Stimulated activated CD8-positive, alpha-beta memory T cell treated with anti-CD3 and anti-CD28 coated beads, Interleukin-15, amount 100 ng/mL, for 24 hours (primary cell): ENCODE measurements at places on chromosomes 3 and 15.

DNA sequence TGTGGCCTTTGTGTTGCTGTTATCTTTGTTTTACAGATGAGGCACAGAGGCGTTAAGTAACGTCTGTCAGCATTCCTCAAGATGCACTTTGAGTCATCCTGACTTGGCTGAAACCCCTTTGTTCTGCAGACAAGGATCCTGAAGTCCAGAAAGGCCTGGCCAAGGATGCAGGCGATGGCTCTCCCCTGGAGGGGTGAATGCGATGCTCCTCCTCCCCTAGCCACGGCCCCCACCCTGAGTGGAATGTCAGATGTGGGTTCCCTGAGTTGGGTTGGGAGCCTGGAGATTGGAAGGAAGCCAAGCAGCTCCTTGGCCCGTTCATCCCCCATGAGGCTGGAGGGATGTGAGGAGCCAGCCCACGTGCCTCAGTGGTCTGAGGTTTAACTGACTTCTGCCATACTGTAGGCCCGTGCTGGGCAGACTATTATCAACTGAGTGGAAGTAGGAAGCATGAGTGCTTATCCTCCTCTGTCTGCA is 43.3 kb downstream of the POMGNT2 start:
- DNase-seq = no peak

DNA sequence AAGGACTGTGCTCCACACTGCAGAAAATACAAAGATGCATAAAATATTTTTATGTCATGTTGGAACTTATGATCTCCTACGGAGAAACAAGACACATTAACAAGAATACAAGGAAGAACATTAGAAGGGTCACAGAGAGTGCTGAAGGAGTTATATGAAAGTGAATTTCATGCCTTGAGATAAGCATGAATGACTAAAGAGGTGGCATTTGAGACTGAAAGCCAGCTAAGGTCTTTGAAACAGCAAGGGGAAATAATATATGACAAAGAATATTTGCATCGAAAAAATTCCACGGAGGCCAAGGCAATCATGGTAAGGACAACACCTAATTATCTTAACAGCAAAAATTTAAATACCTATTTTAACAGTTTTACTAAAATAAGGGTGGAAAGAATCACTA is 12.5 kb downstream of the GSK3B start:
- DNase-seq = no peak

DNA sequence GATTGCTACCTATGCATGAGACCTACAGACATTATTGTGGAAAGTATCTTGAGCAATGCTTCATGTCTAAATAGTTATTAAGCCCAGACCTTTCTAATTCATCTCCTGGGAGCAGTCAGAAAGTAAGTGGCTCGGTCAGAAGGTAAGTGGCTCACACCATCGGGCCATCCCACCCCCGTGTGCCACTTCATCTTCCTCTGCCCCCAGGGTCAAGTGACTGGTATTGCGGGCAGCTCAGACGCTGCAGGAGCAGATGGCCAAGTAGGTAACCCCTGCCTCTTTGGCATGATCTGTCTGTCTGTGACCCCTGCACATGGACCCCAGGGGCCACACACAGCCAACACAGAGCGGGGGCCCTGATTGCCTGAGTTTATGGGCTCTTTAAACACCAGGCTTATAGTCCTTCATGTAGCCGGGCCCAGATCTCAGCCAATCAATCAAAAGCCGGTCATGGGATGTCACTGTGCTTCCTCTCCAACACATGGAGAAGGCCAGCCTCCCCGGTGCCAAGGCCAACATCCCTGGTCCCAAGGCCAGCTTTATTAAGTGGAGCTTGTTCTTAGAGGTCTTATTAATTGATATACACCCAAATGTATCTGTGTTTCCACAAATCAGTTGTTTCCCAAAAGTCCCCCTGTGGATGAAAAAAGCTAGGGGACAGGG is 42.9 kb downstream of the LARP6 start:
- DNase-seq = no peak

DNA sequence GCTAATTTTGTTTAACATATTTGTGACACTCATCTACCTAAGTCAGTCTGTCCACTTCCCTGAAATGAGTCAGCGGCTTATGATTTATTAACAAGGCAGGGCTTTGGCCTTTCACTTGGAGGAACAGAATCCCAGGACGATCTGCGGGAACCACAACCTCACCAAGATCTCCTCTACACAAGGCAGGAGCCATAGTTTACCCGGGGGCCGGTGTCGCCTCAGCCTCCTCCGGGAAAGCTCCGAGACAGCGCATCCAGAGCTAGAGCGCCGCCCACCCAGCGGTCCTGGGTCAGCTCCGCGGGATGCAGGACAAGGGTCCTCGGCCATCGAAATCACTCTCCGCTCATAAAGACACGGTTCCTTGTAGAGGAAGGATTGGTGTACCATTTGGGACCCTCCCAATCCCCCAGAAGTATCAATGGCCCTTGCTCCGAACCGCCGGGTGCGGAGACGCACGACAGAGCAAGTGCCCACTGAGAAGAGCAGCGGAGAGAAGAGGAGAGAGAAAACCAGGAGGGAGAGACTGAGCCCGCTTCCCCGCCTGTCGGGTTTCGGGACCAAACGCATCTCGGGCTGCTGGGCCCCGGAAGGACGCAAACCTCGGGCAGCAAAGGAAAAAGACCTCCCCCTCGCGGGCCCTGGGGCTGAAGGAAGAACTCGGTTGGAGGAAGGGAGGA is 13.1 kb upstream of the ALCAM start:
- DNase-seq = no peak

GRCh38 chr15:44093836-44094235 is 101.2 kb downstream of the FRMD5 start:
- no peak for DNase-seq
